CD4-positive, alpha-beta T cell treated with Interleukin-15 for 4 hours (primary cell): ENCODE measurements at places on chromosomes 7 and 10.

DNA sequence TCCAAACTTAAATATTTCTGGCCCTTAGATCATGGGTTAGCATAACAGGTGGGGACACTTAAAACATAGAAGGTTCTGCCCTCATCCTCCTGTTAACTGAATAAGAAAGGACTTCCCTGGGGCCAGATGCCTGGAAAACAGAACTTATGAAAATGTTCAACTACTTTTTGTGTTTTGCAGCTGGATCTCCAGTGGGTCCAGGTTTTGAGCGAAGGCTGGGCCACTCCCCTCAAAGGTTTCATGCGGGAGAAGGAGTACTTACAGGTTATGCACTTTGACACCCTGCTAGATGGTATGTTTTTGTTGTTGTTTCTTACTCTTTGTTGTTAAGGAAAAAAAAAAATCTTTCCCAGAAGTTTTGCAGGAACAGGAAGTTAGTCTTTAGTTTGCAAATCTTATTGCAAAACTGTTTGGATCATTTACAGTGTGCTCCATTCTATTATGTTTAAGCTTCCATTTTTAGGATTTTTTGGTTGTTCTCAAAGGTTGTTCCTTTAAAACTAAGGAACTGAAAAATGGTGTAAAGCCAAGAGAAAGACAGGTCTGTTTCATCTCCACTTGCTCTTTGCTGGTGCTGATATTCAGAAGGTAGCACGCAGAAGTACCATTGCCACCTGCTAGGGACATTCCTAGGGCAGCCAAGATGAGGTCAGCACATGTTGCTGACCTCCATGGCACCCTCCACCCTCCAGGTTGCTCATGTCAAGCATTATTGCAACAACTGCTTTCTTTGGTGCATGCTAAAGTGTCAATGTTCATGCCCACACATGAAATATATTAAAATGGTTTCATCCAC lies 56.1 kb downstream of the PAPSS2 start:
- no peak for DNase-seq

GRCh38 chr10:77355844-77356243 lies 281.8 kb downstream of the KCNMA1 start:
- no peak for DNase-seq

- no peak for DNase-seq
Measured at GRCh38 chr10:91415816-91416215, 5.7 kb downstream of the HECTD2 start.

DNA sequence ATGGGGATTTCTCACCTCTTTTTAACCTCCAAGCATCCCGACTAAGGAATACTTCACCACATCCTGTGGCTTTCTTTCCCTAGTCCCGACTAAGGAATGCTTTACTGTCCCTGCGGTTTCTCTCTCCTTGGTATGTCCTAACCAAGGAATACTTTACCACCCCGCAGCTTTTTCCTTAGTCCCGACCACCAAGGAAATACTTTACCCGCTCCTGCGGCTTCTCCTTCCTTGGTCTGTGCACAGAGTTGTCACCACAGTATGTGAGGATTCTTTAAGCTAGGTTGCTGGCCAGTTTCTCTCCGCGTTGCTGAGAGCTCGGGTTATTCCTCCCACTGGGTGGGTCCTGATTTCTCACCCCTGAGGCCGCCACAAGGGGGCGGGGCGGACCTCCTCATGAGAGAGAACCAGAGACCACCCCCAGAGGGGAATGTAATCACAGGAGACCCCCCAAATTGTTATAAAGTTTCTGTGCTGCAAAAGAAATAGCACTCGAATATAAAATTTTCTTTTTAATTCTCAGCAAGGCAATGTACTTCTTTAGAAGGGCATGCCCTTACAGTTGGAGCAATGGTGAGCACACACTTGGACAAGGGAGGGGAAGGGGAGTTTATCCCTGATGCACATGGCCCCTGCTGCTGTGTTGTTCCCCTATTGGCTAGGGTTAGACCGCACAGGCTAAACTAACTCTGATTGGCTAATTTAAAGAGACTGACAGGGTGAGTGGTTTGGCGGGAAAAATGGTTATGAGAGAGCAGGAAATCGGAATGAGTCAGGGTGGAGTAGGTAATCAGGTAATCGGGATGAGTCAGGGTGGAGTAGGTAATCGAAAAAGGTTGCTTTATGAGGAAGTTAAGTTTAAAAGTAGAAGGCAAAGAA lies 12.8 kb downstream of the SUGCT start:
- DNase-seq: no peak

GRCh38 chr10:29691564-29692072 lies 56.8 kb upstream of the SVIL start:
- no peak for DNase-seq

DNA sequence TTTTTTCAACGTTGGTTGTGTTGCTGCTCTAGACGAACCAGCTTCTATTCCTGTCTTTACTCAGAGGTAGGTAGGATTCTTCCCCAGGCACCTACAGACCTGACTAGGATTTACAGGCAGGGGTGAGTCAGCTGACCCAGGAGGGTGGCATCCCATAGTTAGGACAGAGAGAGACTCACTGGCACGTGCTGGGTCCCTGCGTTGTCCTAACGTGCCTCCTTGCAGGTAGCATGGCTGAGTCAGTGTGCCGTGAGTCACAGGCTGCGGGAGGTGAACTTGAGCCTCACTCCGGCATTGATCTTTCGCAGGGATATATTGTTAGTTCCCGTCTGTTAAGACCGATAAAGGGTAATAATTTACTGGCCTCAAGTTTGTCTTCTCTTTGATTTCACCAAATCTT lies 96.5 kb downstream of the PFKFB3 start:
- DNase-seq: no peak

- DNase-seq: no peak
Measured at GRCh38 chr7:106015381-106016218, 52.5 kb downstream of the CDHR3 start.

GRCh38 chr7:46746695-46747687 lies 825.9 kb upstream of the IGFBP3 start:
- DNase-seq: no peak

- DNase-seq: no peak
Measured at GRCh38 chr7:111112439-111112838, 21.5 kb downstream of the LRRN3 start.

- no peak for DNase-seq
Measured at GRCh38 chr10:52465202-52465601, 151.1 kb downstream of the DKK1 start.

- DNase-seq: no peak
Measured at GRCh38 chr7:95772298-95772770, at the start of gene DYNC1I1. Gene DYNC1I1 (plus strand): TSS chr7:95772554. CDS start chr7:95804730, 32,176 bp downstream.

- DNase-seq: no peak
Measured at GRCh38 chr10:88980800-88981199, 9.8 kb upstream of the FAS start.

- no peak for DNase-seq
Measured at GRCh38 chr7:1724118-1724910, 54.2 kb downstream of the ELFN1 start.

DNA sequence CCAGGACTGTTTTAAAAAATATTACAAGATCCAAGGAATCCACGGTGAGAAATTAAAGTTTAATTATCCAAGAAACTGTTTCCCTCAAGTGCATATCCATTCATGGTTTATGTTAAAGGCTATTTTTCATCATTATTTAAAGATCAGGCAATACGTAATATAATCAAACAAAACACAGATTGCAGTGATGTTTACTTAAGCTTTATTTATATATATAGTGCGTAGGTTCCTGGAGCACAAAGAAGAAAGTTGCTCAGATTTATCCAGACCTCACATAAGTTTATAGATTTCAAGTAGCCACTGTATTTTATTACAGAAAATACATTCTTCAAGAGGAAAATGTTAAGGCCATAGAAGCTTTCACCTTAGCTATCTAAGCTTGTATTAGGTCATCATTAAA lies 210.0 kb upstream of the KLF14 start:
- DNase-seq: no peak

GRCh38 chr7:155383756-155384491 lies 74.0 kb upstream of the EN2 start:
- no peak for DNase-seq

DNA sequence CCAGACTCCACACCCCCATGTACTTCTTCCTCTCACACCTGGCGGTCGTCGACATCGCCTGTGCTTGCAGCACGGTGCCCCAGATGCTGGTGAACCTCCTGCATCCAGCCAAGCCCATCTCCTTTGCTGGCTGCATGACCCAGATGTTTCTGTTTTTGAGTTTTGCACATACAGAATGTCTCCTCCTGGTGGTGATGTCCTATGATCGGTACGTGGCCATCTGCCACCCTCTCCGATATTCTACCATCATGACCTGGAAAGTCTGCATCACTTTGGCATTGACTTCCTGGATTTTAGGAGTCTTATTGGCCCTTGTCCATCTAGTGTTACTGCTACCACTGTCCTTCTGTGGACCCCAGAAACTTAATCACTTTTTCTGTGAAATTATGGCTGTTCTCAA lies 4.8 kb downstream of the OR2A25 start:
- DNase-seq: no peak

DNA sequence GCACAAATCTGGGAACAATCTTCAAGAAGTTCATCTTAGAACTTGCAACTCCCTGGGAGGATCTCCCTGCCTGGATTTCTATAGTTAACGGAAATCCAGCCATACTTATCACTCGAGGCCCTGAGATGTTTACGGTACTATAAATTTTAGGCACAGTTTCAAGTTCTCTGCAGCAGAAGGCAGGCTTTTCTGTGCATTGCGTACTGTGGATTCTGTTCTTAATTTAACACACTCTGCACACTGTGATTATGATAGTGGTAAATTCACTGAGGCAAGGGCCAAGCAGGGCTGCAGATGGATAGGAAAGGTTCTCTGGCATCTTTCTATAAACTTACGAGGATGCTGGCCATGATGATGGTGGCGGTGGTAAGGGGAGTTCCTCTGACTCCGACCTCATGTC lies 10.6 kb downstream of the INHBA start:
- DNase-seq: no peak

GRCh38 chr7:140605337-140605736 lies 35.3 kb downstream of the DENND2A start:
- DNase-seq: no peak

DNA sequence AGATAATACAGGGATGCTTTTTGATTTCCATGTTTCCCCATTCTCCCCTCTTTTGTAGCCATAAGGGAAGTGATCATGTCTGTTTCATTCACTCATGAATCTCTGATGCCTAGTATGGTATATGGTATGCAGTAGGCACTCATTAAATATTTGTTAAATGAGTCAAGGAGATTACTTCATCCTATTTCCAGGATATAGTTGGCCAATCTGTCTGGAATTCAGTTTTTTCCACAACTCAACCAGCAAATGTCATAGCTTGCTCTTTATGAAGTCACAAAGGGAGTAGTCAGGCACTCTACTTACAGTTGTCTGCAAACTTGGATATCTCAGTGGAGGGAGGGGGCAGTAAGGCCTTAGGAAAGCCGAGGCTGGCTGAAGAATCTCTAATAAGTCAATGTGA lies 853.6 kb downstream of the LRMDA start:
- DNase-seq: no peak

DNA sequence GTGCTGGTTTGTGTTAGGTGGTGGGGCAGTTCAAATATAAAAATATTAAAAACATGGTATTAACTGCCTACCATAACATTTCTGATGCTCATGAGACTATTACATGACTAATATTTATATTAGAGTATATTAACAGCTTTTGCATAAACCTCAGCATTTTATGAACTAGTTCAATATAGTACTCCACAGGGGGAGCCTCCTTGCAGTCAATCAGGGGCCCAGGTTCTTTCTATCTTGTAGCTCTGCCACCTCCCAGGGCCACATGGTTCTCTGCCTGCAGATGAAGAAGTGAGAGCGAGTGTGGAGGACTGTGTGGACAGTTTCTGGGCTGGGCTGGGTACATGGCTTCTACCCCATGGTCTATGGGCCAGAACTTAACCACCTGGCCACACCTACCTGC lies 159.5 kb downstream of the RPS24 start:
- DNase-seq: no peak

GRCh38 chr10:7547829-7548228 lies 118.9 kb downstream of the ITIH5 start:
- DNase-seq: no peak

GRCh38 chr7:141361479-141361878 lies 189.7 kb upstream of the AGK start:
- no peak for DNase-seq

DNA sequence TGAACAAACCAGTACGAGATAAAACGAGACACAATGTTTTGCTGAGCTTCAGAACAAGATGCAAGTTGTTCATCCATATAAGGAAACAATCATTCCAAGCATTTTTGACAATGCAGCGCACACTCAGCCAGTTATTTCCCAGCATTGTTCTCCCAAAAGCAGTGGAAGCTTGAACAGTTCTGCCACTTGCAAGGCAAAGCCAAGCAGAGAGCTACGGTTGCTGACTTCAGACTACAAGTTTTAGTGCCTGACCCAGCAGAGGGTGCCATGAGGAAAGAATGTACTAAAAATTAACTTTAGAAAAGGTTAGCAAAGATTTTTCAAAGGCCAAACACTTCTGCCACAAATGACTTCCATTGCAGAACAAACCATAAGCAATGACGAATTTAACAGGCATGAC lies 152.5 kb downstream of the SLC25A13 start:
- no peak for DNase-seq

DNA sequence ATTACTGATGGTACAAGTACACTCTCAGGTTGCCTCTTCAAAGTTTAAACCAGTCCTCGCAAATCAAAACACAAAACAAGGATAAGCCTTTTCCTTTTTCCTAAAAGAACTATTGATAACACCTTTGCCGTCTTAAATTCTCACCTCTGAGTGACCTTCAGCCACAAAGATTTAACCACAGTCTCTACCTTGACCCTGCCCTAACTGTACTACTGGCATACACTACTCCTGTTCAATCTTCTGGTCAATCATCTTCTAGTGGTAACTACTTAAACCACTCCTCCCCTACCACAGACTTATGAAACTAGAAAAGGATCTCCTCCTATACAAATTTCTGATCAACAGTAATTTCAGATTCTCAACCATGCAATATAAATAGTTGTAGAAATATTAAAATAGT lies 15.1 kb downstream of the UPF2 start:
- no peak for DNase-seq

GRCh38 chr7:44943631-44944030 lies 35.2 kb downstream of the MYO1G start:
- DNase-seq: no peak

DNA sequence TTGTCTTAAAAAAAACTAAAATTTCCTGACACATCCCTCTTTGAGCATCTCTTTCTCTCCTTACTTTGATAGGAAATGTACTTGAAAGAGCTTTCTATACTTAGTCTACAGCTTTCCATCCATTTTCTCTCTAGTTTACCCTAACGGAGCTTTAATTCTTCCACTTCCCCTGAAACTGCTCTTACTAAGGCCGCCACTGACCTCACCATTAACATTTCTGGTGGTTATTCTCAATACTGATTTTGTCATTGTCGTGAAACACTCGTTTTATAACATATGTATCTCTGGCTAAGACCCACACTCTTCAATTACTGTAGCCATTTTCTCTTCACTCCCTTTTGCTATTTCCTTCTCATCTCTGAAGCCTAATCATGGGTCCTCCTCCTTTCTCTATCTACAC lies 262.0 kb upstream of the FERD3L start:
- DNase-seq: no peak

- DNase-seq: no peak
Measured at GRCh38 chr10:82609845-82610244, 734.9 kb downstream of the NRG3 start.
